Lung (tissue), 17 donors: ENCODE measurements at places on chromosomes 2 and 18. TPM values are rescaled to one million over a fixed set of nuclear protein-coding genes. Genes with fewer than 3 reads are reported as not detected.

DNA sequence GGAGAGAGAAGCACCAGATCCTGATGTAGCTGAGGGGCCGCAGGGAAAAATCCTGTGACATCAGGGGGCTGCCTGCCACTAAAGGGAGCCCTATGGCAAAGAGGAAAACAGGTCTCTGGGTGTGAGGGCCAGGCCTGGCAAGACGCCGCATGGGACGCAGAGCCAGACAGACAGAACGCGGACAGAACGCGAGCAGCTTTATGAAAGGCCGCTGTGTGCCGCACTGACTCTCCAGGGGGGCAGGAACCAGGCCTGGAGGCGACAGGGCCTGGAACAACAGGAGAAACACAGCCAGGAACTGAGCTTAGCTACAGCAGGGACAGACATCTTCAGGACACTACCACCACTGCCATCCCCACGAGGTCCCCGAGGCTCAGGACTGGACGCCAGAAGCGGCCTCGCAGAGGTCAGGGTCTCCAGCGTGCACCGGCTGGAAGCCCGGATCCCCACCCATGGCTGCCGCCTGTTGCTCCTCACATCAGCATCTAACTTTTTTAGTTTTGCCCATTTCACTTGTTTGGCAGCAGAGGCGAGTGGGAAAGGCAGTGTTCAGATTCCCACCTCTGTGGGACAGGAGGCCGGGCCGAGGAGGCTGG lies 131.6 kb downstream of the VAPA start:
- H3K36me3 ChIP-seq, result no peaks in the 10 kb centered on the region
- H3K27ac ChIP-seq, result no peak overlapping the region
- DNase-seq, result no peak
- H3K4me1 ChIP-seq, result peaks cover 10% of the 10 kb centered on the region

Gene POLR1B
- total RNA-seq, result 26.4 TPM

GRCh38 chr2:85148190-85148589 lies 15.0 kb downstream of the TCF7L1 start:
- peaks cover 6% of the 10 kb centered on the region for H3K4me1 ChIP-seq
- H3K27ac ChIP-seq, result no peak overlapping the region
- H3K4me3 ChIP-seq, result no peak overlapping the region
- H3K27me3 ChIP-seq, result no peaks in the 10 kb centered on the region
- H3K36me3 ChIP-seq, result no peaks in the 10 kb centered on the region
- DNase-seq, result no peak

GRCh38 chr2:216819766-216820165 lies 40.1 kb downstream of the TNP1 start:
- no peak overlapping the region for H3K27ac ChIP-seq
- no peaks in the 10 kb centered on the region for H3K36me3 ChIP-seq
- H3K4me1 ChIP-seq, result no peaks in the 10 kb centered on the region
- no peak for DNase-seq
- H3K27me3 ChIP-seq, result no peaks in the 10 kb centered on the region

DNA sequence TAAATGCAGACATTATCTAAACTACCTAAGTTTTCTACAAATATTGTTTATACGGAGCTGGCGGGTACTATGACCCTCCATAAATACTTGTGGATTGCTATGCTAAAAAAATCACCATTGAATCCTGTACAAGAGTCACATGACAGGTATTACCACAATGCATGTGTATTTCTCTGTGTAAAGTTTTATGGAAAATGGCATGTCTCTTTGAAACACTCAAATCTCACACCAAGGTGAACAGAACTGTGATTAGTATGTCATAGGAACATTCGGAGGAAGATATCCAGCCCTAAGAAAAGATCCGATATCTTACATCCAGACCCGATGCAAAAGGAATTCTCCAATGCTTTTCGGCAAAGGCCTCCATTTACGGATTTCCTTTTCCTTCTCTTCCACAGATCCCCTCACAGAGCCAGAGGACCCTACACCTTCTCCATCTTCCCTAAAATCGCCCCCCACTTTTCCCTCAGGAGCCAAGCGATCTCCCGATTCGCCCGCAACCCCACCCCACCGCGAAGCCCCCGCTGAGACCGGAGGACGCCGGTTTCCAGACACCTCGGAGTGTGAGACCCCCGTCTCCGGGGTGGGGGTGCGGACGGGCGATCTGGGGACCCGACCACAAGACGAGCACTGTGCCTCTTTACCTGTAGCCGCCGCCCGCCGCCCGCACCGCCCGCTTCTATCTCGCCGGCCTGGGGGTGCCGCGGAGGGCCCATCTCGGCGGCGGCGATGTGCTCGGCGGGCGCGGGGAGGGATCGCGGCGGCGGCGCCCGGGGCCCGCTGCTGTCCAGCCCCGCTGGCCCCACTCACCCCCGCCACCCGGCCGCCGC lies 1.2 kb downstream of the SAP130 start:
- peak; percentile 11 for DNase-seq
- peak overlapping the region; percentile 81 for H3K27ac ChIP-seq
- H3K27me3 ChIP-seq, result no peaks in the 10 kb centered on the region
- peaks cover 8% of the 10 kb centered on the region for H3K36me3 ChIP-seq
- peaks cover 2% of the 10 kb centered on the region for H3K4me1 ChIP-seq

Gene NHEJ1
- total RNA-seq, result 13.3 TPM

DNA sequence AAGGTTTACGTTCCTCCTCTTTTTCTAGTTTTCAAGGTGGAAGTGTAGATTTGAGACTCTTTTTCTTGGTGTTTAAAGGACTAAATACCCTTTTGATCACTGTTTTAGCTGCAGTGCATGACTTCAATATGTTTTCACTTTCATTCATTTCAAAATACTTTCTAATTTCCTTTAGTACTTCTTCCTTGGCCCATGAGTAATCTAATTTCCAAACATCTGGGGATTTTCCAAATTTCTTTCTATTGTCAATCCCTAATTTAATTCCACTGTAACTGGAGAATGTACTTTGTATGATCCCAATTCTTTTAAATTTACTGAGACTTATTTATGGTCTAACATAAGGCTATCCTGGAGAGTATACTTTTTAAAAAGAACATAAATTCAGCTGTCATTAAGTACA lies 3.8 kb upstream of the RHBDD1 start:
- H3K4me3 ChIP-seq, result no peak overlapping the region
- H3K36me3 ChIP-seq, result no peaks in the 10 kb centered on the region
- no peaks in the 10 kb centered on the region for H3K27me3 ChIP-seq
- DNase-seq, result no peak
- no peak overlapping the region for H3K27ac ChIP-seq
- H3K4me1 ChIP-seq, result peaks cover 5% of the 10 kb centered on the region

GRCh38 chr18:31723639-31723989 lies 37.1 kb downstream of the SLC25A52 start:
- no peak overlapping the region for H3K27ac ChIP-seq
- no peak for DNase-seq
- H3K4me3 ChIP-seq, result no peak overlapping the region
- H3K27me3 ChIP-seq, result no peaks in the 10 kb centered on the region
- peaks cover 5% of the 10 kb centered on the region for H3K4me1 ChIP-seq

DNA sequence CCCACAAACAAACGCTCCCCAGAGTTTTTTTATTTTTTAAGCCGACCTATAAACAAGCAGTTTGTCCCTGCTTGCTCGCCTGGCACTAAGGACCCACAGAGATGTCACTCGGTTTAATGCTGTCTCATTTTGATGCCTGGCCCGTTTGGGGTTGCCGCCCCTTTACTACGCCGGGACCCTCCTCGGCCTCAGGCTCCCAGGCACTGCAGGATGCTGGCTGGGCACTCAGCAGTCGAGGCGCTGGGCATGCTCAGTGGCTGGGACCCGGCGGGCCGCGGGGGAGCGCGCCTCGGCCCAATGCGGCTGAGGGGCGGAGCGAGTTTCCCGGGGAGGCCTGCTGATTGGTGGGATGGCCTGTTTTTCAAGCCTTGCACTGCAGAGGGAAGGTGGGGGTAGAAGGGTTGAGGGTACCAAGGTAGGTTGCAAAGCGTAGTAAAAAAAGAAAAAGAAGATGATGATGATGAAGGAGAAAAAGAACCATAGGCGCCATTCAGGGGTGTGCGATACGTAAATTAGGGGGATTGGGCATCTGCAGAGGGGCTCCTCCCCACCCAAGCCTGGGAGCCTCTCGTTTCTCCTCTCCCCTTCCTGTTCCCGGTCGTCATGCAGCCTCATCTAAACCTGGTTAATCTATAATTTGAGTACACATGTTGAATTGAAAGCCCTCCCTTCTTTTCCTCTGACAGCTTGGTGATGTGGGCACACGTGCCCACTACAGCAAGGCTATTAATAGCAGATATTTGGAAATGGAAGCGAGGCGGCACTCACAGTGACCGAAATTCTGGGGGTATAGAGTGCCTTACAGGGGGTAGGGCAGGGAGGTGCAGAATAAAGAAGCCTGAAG lies 1.5 kb upstream of the IRS1 start:
- peaks cover 14% of the 10 kb centered on the region for H3K4me1 ChIP-seq
- peak overlapping the region; percentile 89 for H3K27ac ChIP-seq
- no peaks in the 10 kb centered on the region for H3K36me3 ChIP-seq
- peak; percentile 92 for DNase-seq
- no peaks in the 10 kb centered on the region for H3K27me3 ChIP-seq

- H3K4me3 ChIP-seq, result no peak overlapping the region
- H3K27ac ChIP-seq, result no peak overlapping the region
- peak; percentile 16 for DNase-seq
- no peaks in the 10 kb centered on the region for H3K36me3 ChIP-seq
- H3K27me3 ChIP-seq, result no peaks in the 10 kb centered on the region
- H3K4me1 ChIP-seq, result no peaks in the 10 kb centered on the region
Measured at GRCh38 chr2:17104454-17104853, 413.8 kb downstream of the RAD51AP2 start.

- no peaks in the 10 kb centered on the region for H3K27me3 ChIP-seq
- H3K27ac ChIP-seq, result no peak overlapping the region
Measured at GRCh38 chr18:50704357-50704940, 115.4 kb downstream of the MRO start.

DNA sequence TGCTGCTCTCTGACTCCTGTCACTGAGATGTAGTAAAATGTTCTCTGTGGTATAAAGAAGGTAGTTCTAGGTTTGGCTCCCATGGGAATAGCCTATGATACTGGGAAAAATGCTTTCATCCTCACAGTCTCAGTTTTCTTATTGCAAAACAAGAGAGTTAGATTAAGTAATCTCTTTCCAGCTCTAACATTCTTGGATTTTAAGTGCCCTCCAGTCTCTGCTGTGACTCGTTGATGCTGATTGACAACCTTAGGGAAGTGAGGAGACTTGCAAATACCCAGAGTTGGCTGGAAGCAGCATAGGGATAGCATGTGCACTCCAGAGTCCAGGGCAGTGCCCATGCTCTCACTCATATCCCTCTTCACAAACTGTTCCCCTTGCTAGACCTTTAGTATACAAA lies 534.9 kb downstream of the SLC4A3 start:
- no peaks in the 10 kb centered on the region for H3K4me1 ChIP-seq
- no peak overlapping the region for H3K4me3 ChIP-seq
- no peak overlapping the region for H3K27ac ChIP-seq
- no peaks in the 10 kb centered on the region for H3K27me3 ChIP-seq

DNA sequence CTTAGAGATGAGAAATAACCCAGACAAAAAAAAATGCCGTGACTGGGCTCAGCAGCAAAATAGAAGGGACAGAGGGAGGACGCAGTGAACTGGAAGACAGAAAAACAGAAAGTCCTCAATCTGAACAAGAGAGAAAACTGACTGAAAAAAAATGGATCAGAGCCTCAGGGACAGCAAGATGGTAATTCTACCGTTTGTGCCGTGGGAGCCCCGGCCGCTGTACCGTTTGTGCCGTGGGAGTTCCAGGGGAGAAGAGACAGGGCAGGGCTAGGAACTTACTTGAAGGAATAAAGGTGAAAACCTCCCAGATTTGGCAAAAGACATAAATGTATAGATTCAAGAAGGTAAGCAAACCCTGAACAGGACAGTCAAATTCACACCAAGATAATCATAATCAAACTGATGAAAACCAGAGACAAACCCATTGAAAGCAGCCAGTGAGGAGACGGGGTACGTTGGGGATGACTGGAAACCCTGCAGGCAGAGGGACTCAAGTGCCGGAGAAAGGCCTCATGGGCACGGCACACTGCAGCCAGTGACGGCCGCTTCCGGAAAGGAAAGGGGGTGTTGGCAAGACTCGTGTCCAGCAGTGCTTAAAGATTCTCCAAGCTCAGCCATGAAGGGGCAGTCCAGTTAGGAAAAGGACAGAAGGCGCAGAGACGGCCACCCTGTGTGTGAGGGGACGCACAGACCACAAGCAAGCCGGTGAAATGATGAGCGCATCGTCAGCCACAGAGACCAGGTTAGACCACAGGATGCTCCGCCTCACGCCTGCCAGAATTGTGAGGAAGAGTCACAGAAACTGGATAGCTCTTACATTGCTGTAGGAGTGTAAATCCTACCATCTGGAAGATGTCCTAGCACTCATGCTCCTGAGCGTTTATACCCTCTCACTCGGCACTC lies 40.0 kb upstream of the NFATC1 start:
- DNase-seq, result no peak
- no peak overlapping the region for H3K4me3 ChIP-seq
- H3K27me3 ChIP-seq, result no peaks in the 10 kb centered on the region
- no peak overlapping the region for H3K27ac ChIP-seq
- no peaks in the 10 kb centered on the region for H3K4me1 ChIP-seq

Gene ACMSD
- 0.12 TPM for total RNA-seq

Gene TACR1
- total RNA-seq, result 0.63 TPM

DNA sequence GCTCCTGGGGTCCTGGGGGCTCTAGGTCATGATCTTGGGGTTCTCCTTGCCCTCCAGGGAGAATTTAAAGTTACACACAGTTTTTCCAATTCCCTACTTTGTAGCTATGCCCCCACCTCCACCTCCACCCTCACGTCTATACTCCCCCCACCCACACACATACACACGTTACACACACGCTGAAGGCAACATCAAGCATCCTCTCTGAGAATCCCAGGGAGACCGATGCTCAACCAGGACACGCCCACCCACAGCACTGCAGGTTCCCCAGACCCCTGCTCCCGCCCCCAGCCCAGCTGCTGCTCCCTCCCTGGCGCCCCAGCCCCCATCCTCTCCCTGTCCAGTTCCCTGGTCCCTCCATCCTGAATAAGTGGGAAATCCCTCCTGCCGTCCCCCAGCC lies 6.4 kb upstream of the TNS1 start:
- H3K36me3 ChIP-seq, result no peaks in the 10 kb centered on the region
- DNase-seq, result no peak
- no peak overlapping the region for H3K4me3 ChIP-seq
- H3K4me1 ChIP-seq, result peaks cover 23% of the 10 kb centered on the region
- H3K27me3 ChIP-seq, result no peaks in the 10 kb centered on the region

DNA sequence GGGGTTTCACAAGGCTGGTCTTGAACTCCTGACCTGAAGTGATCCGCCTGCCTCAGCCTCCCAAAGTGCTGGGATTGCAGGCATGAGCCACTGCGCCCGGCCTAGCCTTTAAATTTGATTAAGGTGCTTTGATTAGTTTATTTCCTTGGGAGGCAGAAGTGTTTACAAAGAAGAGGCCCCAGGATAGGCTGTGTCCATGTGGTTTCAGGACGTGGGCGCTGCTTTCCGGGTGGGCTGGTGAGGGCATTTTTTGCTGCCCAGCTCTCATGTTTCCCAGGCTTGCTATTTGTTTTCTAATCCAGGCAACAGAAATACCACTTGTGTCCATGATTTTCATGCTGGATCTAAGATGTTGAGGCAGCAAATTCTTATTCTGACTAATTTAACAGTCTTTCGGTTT lies 124.2 kb downstream of the SH3RF3 start:
- H3K4me1 ChIP-seq, result no peaks in the 10 kb centered on the region
- no peaks in the 10 kb centered on the region for H3K36me3 ChIP-seq
- H3K27ac ChIP-seq, result no peak overlapping the region
- DNase-seq, result no peak
